ENCODE measurements at places on chromosomes 12 and 14.
A peak's percentile ranks its signal among the peaks of the same experiment; 100 is the strongest.

- no peak for DNase-seq
These were observed 9.9 kb downstream of the BCL7A start for GRCh38 chr12:122031342-122032216.

DNA sequence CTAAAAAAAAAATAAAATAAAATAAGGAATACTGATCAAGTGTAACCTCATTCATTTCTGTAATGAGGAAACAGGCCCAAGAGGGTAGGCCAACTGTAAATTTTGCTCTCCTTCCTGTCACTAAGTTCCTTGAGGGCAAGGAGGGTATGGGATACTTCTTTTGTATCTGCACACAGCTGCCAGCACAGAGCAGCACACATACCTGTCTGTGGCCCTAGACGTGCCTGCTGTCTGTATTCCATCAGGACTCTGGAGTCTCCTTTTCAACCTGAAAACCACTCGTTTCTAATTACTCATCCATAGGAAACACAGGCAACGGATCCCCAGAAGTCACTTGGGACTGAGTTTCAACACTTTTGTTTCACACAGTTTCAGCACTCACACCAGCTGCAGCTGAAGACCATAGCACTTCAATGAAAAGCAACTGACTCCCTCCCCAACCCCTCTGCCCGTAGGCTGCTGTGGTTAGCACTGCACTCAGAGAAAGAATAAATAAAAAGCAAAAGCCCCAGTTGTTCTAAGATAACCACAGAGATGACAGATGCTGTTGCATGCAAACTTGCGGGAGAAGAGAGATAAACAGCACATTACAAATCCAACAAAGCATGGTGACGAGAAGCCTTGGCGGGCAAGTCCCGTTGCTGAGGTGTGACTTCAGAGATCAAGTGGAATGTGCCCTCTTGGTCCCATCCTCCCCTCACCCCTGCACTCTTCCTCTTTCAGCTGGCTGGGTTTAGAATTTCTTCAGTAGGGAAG lies 24.9 kb downstream of the CRACR2A start:
- DNase-seq: no peak

- no peak for DNase-seq
These were observed 28.3 kb downstream of the DYNC1H1 start for GRCh38 chr14:101992708-101993107.

GRCh38 chr12:119072440-119072839 lies 91.1 kb downstream of the SRRM4 start:
- DNase-seq: no peak

GRCh38 chr14:96501217-96501739 lies 904 bp upstream of the PAPOLA start:
- no peak for DNase-seq

- DNase-seq: no peak
These were observed 86.9 kb downstream of the ANO6 start for GRCh38 chr12:45302621-45303369.

- no peak for DNase-seq
These were observed 78.5 kb downstream of the ADGRD1 start for GRCh38 chr12:131032082-131032750.

GRCh38 chr14:83779266-83779665 lies 1750.7 kb upstream of the FLRT2 start:
- DNase-seq: no peak

DNA sequence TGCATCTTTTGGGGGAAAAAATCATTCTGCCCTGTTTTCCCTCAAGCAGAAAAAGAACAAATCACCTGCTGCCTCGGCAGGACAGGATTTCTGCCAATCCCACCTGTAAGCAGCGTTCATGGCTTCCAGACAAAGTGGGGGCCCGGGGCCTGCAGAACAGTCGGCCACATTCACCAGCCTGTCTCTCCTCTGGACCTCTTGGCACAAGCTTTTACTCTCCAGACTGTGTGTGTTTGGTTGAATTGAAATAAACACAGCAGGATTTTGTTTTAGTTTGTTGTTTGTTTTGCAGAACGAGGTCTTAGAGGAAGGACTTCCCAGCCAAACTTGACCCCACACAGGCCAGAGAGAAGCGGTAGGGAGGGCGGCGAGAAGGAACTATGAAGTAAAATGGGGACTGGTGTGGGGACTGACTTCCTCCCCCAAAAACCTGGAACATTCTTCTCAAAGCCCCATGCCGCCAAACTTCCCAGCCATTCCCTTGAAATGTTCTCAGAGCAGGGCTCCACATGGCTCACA lies 41.7 kb upstream of the FOS start:
- DNase-seq: no peak

- DNase-seq: no peak
These were observed 233.2 kb downstream of the MDGA2 start for GRCh38 chr14:47442211-47442610.

DNA sequence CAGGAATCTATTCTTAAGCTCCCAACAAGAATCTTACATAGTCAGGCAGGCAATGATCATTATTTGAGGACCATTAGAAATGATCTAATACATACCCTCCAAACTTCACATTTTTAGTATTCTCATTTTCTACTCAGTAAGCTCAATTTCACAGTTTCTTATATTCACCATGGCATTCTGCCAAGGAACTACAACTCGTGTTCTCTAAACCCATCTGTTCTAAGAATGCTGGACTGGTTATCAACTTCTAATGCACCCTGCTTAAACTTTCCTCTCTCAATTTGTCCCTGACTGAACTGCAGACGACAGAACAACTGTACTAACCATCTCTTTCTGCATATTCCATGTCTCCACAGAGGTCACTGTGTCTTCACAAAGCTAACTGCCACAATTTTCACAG lies 58.6 kb downstream of the GXYLT1 start:
- no peak for DNase-seq

DNA sequence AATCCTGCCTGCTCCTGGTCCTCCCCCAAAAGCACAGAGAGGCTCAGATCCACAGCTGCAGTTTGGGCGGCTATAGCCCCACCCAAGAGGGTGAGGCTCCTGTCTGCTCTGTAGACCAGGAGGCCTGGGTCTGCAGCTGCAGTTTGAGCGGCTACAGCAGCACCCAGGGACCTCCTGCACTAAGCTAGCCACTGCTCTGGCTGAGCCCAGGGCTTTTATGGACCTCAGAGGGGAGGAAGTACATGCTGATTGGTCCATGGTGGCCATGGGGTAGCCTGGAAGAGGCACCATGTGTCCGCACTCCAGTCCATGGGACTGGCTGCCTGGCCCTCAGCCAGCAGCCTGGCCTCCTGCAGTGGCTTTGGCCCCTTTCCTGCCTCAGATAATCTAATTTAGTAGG lies 49.6 kb upstream of the GSC start:
- DNase-seq: no peak

DNA sequence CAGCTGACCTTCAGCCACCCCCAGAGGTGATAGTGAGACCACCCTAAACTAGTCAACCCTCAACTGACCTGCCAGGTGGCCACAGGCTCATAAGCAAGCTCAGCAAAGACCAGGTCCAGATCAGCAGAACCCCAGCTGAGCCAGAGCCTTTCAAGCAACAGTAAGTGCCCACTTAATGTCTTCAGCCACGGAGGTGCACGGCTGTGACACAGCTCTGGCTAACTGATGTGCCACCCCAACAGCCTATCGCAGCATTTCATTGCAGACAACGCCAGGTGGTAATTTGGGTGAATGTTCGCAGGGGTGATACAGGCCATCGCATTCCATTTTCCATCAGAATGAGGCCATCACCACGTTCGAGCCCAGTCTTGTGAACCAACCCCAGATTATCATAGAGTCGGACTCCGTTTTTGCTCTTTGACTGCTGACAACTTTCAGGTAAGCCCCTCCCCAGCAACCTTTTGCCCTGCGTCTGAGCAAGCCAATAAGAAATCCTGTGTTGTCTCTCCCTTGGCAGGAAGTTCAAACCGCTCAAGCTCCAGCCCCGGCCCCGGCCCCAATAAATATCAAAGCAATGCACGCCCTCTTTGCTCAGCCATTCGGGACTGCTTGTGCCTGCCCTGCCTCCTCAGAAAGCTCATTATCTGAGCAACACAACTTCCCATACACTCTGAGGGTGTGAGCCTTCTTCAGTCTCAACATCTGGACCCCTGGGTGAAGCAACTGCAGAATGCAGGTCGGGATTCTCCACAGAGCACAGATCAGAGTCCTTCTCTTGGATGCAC lies 44.4 kb downstream of the JAG2 start:
- no peak for DNase-seq

GRCh38 chr14:69657950-69658355 lies 46.6 kb downstream of the SUSD6 start:
- DNase-seq: no peak

- peak; percentile 10 for DNase-seq
These were observed 100.8 kb downstream of the PPM1A start for GRCh38 chr14:60349663-60350365.

GRCh38 chr12:40224439-40225291 lies at the start of gene LRRK2:
TSS of gene LRRK2 (plus strand) at chr12:40224997. CDS start at chr12:40225132, 135 bp downstream.
- peak; percentile 25 for DNase-seq

- DNase-seq: no peak
These were observed 5.0 kb upstream of the NFYB start for GRCh38 chr12:104143002-104143401.

DNA sequence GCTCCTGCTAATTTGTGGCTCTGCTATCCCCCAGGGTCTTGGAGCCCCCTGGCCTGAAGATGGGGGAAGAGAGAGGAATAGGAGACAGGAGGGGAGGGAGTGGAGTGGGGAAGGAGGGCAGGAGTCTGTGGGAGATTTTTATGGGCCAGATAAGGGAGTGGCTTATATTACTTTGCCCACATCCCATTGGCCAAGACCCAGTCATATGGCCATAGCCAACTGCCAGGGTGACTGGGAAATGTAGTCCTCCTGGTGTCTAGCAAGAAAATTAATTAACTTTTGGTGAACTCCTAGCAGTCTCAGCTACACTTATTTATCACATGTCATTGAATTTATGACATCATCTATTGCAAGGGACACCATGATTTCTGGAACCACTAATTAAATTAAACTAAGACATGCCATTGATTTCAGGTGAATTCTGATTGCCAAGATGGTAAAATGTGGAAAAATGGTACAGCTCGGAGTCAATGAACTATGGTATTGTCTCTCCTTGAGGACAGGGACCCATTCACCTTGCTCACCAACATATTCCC lies 50.3 kb downstream of the ESRRB start:
- DNase-seq: no peak

DNA sequence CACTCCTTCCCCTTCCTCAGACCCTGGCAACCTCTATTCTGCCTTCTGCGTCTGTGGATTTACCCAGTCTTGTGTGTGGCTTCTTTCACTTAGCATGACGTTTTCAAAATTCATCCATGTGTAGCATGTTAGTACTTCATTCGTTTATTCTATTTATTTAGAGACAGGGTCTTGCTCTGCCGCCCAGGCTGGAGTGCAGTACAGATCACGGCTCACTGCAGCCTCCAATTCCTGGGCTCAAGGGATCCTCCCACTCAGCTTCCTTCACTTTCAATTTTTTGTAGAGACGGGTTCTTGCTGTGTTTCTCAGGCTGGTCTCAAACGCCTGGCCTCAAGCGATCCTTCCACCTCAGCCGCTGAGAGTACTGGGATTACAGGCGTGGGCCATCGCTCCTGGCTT lies 37.0 kb downstream of the B4GALNT3 start:
- no peak for DNase-seq

DNA sequence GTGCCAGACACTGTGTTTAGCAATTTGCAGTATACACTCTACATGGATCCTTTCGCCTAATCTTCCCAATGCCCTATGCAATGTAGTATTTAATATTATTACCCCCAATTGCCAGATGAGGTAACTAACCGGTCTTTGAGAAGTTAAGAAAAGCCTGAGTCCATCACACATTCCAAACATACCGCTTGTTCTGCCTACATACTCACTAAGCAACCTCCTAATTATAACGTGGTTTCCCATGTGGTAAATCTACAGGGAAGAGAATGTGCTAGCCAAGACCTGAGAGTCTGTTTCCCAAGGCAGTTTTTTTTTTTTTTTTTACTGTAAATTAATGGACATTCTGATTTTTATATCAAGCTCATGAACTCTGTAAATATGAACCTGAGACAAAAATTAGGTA lies 37.2 kb downstream of the ATP2B1 start:
- no peak for DNase-seq

DNA sequence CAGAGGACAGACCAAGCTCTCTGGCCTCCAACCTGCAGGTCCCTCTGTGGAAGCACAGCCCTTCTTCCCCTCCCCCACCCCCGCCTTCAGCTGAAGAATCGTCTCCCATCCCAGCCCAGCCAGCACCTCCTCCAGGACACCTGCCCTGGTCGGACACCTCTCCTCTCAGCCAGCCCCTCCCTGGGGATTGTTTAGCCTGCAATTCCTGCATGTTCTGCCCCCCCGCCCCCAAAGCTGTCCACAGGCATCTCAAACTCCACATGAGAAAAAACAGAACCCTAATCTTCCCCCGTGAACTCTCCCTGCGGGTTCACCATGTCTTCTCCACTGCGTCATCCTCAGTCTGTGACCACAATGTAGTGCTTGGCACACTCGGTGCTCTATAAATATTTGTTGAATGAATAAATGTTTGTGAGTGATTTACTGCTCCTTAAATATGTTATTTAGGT lies 24.1 kb downstream of the PRIMA1 start:
- no peak for DNase-seq

All from NCI-H774 (cell line).